ENCODE measurements at places on chromosomes 7 and 10.
A peak's percentile ranks its signal among the peaks of the same experiment; 100 is the strongest.

- DNase-seq = no peak
Measured at GRCh38 chr10:113983552-113983951, 60.1 kb upstream of the ADRB1 start.

DNA sequence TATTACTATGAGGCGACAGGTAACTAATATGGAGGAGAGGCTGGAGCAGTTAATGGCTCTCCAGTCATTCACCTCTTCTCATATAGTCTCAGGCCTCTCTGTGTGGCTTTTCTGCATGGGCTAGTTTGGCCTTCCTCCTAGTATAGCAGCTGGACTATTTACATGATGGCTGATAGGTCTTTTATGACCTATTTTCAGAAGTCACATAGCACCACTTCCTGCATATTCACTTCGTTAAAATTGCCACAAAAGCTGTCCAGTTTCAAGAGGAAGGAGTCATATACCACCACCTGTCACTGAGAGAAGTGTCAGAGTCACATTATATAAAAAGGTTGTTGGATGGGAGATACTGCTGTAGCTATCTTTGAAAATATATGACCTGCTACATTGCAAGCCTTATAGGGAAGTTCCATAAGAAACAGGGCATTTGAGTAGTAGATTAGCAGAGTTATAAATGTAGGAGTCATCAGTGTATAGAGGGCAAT, 8.0 kb upstream of the DMTF1 start:
- no peak for DNase-seq

GRCh38 chr7:44073664-44074348, 8.4 kb upstream of the PGAM2 start:
- DNase-seq = peak; percentile 55

- DNase-seq = no peak
Measured at GRCh38 chr10:109616359-109616980, 306.8 kb downstream of the XPNPEP1 start.

DNA sequence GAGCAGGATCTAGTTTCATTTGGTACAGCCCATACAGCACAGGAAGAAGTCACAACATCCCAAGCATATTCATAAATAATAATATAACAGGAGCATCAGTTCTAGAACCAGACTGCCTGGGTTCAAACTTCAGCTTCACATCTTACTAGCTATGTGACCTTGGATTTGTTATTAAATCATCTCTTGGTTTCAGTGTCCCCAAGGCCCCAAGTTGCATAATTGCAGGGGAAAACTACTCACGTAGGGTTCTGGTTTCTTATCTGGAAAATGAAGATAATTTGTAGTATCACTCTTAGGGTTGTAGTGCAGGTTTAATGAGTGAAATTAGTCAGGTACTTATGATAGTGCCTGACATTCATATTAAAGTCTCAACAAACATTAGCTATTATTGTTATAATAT, 5.5 kb upstream of the IQUB start:
- no peak for DNase-seq

DNA sequence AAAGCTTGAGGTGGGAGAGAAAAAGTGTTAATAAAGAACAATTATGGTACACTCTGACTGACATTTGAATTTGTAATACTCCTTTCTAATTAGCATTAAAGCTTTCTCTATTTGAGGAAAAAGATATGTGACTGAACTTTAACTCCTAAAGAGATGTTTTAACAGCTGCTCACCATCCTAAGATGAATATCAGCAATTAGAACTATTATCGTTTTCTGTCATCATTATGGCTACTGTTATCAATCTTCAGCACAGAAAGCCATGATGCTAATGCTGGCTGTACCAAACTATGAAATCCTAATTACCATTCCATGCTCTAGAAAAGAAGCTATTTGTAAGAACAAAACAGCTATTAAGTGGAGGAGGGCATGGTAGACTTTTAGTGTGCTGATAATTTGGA, 228.8 kb upstream of the CSTF2T start:
- no peak for DNase-seq

DNA sequence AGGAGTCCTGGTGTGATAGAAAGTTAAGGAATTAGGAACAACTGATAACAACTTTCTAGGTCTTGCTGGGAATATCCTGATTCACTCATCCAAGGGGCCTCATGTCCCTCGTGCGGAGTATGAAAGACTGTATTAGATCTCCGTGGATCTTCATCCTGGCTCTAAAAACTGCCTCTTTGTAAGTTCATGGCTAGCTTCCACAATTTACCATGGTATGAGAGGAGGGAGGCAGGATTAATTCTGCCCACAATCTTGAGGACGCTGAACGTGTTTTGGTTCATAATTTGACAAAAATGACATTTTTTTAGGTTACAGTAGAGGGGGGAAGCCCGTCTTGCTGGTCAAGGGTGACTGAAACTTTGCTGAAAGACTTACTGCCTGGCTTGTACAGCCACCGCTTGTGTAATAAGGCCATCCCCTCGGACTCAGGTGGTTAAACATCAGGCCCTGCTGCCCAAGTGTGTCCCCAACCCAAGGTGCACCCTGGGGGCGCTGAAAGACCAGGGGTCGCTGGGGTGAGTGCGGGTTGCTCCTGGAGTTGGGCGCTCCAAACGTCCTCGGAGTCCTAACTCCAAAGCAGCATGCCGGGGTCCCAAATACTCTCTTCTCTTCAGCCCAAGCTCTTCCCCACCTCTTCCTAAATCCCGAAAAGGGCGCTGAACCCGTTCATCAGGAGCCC, 733 bp downstream of the HIBADH start:
- DNase-seq = no peak

DNA sequence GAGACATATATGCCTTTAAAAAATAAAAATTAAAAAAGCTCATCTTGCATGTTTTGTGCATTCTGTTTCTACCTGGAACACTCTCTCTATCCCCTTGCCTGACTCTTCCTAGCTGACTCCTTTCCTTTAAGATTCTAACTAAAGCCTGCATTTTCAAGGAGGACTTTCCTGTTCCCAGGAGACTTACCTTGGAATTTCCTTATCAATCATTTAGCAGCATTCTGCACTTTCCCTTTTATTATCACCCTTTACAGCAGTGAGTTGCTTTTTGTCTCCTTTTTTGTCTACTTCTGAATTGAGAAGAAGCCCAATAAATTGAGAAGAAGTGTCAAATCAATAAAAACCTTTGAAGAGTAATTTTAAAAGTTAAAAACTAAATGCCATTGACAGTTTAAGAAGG, 142.2 kb upstream of the TMEM196 start:
- no peak for DNase-seq

GRCh38 chr10:110041479-110041829, 33.7 kb downstream of the ADD3 start:
- no peak for DNase-seq

- no peak for DNase-seq
Measured at GRCh38 chr7:103632972-103633371, 187.0 kb upstream of the SLC26A5 start.

GRCh38 chr10:119853574-119853973, 19.1 kb downstream of the MCMBP start:
- no peak for DNase-seq

DNA sequence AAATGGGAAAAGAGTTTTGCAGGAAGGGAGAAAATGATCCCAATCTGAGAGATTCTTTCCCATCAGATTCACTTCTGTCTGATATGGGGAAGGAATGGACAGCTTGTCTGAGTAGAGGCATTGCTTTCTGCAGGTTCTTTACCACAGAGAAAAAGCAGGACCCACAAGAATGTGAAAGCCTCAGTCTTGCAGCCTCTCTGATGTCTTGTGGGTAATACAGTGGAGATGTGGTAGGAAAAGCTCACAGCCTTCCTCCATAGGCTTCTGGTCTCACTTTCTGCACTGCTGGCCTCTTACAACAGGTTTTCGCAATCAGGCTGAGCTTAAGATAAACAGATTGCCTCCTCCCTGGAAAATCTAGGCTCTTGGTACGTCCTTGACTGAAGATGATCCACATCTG, 551 bp downstream of the IFIT1 start:
- no peak for DNase-seq

DNA sequence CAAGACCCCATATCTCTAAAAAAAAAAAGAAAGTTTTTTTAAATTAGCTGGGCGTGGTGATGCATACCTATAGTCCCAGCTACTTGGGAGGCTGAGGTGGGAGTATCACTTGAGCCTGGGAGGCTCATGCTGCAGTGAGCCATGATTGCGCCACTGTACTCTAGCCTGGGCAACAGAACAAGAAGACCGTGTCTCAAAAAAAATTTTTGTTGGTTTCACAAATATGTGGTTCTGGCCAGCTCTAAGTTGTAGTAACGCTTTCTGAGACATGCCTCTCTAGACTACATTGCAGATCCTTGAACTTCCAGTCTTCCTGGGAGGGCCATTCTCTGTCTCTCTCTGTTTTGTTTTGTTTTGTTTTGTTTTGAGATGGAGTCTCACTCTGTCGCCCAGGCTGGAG, 24.6 kb upstream of the RHBDD2 start:
- no peak for DNase-seq

GRCh38 chr10:77806511-77807157, 119.9 kb downstream of the DLG5 start:
- no peak for DNase-seq

DNA sequence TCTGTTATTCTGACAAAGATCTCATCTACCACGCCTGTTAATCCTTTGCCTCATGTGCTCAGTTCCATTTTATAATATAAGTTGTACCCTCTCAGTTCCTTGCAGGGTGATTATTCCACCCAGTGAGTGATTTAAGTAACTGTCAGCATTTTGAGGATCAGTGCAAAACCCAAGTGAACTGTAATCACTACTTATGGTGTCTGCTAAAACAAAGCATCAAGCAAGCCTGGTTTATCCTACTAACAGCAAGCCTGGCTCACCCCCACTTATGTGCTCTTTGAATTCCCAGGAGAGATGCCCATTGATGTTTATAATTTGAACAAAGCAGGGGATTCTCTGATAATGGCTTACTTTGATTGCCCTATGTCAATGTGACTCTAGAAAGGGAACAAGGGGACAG, 186.8 kb upstream of the LRGUK start:
- no peak for DNase-seq

DNA sequence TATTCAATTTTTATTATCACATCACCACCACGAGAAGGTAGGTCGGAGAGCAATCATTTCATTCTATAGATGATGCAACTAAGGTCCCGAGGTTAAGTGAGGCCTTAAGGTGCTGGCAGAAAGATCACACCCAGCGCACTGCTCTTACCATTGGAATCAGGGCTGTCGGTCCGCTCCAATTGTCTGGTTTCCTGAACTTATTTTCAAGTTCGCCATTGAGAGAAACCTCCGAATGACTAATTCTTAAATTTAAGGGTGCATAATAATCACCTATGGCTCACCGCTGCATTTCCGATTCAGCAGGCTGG, 625 bp upstream of the GSTO2 start:
- no peak for DNase-seq

- DNase-seq = no peak
Measured at GRCh38 chr10:104650072-104650471, 9.0 kb downstream of the SORCS3 start.

DNA sequence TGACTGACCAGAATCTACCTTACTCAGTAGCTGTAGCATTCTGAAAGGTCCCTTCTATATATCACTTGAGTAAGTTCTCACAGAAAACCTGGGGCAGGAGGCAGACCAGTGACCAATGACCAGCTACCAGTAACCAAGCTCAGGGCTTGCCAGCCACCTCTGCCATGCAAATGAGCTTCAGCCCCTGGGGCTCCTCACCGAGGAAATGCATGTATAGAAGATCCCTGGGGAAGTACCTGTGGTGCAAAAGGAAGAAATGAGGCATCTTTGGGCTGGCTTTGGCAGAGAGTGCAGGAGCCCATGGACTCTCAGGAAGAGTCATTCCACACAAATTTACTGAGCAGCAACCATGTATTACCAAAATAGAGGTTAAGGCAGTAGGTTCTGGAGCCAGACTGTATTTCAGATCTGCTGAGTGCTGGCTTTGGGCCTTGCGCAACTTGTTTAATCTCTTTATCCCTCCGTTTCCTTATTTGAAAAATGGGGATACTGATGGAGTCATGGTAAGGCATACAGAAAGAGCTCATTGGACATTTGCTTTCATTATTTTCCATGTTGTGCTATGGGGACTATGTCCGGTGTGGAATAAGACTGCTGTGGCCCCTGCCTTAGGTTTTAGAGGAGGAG, 41.1 kb upstream of the FAM204A start:
- no peak for DNase-seq

GRCh38 chr10:88392222-88392621, 190.9 kb downstream of the RNLS start:
- DNase-seq = no peak

DNA sequence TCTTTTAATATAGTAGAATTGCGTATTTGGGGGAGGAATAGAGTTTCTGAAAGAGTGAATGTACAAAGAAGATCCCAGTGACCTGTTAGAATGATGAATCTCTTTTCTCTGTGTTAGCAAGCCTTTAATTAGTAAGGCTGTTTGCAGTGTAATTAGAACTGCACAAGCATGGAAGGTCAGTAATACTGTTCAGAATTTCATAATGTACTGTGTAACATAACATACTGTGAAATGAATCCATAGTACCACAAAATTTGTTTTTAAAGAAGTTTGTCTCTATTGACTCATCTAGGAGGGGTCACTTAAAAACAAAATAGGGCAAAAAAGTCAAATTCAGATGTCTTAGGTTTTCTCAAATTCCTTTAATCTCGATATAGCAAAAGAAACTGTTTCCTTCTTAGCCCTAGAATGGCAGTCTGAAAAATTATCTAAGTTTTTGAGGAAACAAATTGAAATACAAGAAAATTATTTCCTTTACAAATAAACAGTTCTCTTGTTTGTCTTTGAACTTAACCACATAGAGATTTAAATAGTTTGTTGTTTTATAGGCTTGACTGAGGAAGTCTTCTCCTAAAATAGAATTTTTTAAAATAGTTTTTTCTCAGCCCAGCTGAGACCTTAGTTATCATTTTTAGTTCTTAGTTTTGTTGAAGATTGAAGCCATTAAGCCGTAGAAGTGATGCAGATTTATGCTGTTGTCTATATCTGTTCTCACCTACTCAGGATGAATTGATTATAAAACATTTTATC, 12.5 kb downstream of the ADK start:
- DNase-seq = no peak

DNA sequence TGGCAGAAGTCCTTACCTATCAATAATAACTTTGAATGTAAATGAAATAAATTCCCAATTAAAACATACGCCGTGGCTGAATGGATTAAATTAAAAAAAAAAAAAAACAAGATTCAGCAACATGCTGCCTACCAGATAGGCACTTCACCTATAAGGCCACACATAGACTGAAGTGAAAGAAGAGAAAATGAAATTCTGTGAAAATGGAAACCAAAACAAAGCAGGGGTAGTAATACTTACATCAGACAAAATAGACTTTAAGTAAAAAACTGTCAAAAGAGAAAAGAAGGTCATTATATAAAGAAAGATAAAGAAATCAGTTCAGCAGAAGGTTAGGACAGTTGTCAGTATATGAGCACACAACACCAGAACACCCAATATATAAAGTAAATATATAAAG, 55.3 kb downstream of the TCAF1 start:
- no peak for DNase-seq

DNA sequence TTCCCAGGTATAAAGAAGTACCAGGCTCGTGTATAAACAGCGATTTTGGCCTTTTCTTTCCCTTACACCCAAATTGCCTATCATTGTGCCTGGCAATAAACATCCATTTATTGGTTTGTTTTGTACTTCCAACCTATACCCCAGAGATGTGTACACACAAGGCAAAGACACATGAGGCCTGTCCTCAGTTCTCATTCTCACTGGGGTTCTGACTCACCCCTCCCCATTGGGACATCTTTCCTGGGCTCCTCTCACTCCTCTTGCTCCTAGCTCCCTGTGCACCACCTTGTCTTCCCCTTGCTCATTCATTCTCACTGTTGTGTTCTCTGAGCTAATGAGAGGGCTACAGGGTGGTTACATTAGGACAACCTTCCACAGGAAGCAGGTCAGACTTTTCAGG, 240.7 kb downstream of the ANK3 start:
- DNase-seq = no peak

GRCh38 chr10:51698473-51699063, 827 bp downstream of the CSTF2T start:
- no peak for DNase-seq

- no peak for DNase-seq
Measured at GRCh38 chr7:42254217-42254616, 17.2 kb upstream of the GLI3 start.
